Fibroblast of the conjunctiva (primary cell): ENCODE measurements at places on chromosomes 1 and 21.
A peak's percentile ranks its signal among the peaks of the same experiment; 100 is the strongest.

DNA sequence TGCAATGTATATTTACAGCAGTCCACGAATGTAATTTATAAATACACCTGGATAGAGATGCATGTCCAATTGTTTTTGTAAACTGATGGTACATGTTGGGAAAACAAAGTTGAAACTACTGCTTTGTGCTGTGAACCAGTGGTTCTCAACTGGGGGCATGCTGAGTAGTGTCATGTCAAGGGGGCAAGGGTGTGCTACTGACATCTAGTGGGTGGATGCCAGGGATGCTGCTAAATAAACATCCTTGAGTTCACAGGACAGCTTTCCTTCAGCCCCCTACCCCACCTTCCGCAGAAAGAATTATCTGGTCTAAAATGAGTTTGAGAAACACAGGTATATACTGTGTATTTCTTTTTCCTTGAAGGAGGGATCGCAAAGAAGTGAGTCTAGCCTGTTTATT lies 95.9 kb downstream of the RASAL2 start:
- DNase-seq, result no peak

DNA sequence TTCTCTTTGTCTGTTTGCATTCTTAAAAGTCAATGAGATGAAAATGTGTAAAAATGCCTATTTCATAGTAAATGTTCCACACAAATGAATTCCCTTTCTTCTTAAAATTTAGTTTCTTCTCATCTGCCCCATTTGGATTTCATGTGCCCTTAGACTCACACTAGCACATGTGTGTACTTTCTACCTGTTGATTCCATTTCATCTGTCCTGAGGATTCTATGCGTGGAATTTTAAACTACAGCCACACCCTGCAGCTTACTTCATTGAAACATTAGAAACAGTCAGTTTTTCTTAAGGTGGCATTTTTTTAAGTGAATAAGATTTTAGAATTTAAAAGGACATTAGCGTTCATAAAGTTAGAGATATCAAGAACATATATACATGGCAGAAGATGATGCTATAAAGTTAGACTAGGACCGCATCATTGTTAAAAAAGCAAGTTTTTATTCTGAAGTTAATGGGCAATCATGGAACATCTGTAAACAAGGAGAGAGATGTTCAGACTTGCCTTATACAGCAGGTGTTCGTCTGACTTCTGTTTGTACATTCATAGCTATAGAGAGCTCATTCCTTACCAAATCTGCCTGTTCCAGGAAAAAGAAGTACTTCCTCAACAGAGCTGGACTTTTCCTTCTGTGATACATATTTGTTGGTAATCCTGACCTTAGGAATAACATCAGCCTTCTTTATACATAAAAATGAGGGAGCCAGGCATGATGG lies 3.9 kb upstream of the TUT4 start:
- DNase-seq, result no peak

GRCh38 chr1:65264197-65264929 lies 45.0 kb upstream of the DNAJC6 start:
- peak; percentile 17 for DNase-seq

DNA sequence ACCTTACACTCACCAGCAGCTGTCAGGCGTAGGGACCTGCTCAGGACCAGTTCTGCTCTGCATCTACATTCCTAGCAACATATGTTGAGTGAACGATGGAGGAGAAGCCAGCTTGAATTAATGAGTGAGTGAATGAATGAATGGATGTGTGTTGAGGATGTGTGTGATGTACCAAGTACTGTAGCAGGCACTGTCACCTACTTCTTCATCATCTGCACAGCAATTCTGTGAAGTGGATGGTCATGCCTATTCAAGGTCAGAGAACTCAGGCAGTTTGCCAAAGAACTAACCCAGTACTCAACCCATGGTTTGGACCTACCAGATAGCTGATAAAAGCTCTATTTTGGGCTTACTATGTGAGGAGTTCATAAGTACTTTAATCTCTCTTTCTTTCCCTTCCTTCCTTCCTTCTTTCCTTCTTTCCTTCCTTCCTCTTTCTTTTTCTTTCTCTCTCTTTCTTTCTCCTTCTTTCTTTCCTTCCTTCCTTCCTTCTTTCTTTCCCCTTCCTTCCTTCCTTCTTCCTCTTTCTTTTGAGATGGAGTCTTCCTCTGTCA lies 56.9 kb downstream of the ATP1A1 start:
- no peak for DNase-seq

DNA sequence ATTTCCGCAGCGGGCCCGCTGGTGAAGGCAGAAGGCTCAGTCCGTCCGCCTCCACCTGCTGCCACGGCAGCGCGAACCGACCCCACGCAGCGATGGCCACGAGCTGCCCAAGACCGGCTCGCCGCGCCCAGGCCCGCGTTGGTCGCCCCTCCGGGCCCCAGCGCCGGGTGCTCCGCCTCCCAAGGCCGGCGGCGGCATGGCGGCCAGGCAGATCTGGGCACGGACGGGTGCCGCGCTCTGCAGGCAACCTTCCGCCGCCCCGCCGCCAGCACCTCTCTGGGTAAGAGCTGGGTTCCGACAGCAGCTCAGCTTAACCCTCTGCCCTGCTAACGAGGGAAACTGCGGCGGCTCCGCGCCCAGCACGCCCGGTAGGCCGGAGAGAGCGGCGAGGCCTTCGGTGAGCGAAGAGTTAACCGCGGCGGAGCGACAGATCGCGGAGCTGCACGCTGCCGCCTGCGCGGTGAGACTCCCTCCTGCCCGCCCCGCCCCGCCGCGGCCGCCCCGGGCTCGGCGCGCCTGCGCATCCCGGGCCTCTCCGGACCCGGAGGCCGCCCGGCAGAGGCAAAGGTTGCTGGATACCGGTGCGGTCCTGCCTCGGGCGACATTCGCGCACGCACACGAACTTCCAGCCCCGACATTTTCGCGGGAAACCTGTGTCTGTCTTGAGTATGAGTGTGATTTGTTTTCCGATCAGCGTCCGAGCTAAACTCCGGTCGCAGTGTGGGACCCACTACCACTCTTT lies at the start of gene C1orf53:
Gene C1orf53 (plus strand): TSS at position 177 of the 742 bp plus-strand sequence. CDS start 20 bp downstream, at position 197.
- peak; percentile 70 for DNase-seq

DNA sequence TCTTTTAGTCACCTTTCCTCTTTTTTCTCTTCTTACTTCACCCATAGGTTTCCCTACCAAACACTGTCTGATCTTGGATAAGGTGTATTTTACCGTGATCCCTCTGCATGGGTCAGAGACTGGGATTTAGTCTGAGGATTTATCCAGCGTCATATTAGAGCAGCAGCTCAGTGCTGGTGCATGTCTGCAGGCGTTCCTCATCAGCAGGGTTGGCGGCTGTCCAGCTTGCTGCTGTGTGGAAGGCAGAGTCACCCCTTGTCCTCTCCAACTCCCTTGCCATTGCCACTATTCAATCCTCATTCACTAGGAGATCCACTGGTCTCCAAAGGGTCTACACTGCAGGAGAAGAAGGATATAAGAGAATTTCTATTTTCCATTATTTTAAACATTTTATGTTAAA lies 7.3 kb upstream of the FAM78B start:
- no peak for DNase-seq

DNA sequence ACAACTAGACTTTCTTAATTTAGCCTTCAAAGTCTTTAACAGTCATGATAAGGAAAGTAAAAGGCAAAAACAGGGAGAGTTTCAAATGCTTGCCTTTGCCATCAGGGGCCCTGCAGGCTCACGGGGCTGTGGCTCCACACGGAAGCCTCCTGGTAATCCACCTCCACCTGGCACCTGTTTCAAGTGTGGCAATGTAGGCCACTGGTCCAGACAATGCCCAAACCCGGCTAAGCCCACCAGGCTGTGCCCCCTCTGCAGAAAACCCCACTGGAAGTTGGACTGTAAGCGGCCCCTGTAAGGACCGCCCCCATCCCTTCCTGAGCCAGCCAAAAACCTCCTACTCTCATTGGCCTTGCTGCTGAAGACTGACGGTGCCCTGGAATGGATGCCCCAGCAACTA lies 32.5 kb downstream of the VN1R5 start:
- DNase-seq, result no peak

DNA sequence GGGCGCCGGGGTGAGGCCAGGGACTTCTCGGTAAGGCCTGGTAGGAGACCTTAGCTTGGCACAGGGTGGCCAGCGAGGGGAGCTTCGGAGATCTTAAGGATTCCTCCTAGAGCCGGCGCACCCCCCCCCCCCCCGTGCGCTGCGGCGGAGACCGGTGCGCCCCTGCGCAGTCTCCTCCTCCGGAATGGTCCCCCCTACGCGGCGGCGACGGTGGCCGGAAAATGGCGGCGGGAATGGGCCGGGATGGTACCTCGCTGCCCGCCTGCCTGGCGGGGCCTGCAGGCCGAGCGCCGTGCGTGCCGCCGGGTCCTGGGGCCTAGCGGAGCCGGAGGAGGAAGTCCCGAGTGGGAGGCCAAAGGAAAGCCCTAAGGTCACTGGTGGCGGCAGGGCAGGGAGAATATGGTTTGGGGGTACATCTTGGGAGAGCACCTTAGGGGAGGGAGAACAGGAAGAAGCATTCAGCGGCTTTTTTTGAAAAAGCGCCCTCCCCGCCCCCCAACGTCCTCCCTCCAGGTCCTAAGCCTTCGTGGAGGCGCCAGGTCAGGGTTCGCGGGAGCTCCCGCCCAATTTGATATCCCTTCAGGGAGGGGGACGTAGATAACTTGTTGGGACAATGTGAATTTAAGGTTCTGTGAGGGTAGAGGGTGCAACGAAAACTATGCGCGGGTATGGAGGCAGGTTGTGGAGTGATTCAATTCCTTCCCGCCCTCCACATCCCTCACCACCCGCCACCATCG lies 429 bp downstream of the SRRM1 start:
- DNase-seq, result no peak

- DNase-seq, result no peak
Measured at GRCh38 chr1:14954210-14954609, 199.3 kb upstream of the TMEM51 start.

DNA sequence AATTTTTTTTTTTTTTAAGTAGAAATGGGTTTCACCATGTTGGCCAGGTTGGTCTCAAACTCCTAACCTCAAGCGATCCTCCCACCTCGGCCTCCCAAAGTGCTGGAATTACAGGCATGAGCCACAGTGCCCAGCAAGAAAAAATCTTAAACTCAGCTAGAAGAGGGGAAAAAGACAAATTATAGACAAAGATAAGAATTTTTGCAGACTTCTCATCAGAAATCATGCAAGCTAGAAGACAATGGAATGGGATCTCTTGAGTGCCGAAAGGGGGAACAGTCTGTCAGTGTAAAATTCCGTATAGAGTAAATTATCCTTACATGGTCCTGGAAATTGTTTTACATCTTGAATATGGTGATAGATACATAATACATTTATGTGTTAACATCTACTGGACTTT lies 294.4 kb downstream of the CAMTA1 start:
- DNase-seq, result no peak

DNA sequence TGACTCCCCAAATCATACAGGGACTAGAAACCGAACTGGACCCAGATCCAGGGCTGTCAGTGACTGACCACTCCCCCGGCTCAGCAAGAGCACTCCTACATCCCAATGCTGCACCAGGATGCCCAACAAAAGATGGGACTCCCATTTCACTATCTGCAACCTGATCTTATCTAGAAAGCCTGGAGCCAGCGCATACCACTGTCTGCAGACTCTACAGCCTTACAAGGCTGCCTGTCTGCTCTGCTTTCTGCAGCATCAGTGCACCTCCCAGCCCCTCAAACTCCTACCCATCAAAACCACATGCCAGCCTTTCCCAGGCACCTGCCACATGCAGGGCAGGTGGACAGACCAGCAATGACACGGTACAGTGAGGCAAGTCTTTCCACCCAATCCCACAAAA lies 52.2 kb downstream of the SSBP3 start:
- no peak for DNase-seq

- DNase-seq, result no peak
Measured at GRCh38 chr1:76494807-76495206, 372.5 kb upstream of the ST6GALNAC5 start.

- DNase-seq, result no peak
Measured at GRCh38 chr1:103509250-103509649, 16.2 kb upstream of the RNPC3 start.

GRCh38 chr1:192937128-192937527 lies 122.0 kb downstream of the UCHL5 start:
- DNase-seq, result no peak

DNA sequence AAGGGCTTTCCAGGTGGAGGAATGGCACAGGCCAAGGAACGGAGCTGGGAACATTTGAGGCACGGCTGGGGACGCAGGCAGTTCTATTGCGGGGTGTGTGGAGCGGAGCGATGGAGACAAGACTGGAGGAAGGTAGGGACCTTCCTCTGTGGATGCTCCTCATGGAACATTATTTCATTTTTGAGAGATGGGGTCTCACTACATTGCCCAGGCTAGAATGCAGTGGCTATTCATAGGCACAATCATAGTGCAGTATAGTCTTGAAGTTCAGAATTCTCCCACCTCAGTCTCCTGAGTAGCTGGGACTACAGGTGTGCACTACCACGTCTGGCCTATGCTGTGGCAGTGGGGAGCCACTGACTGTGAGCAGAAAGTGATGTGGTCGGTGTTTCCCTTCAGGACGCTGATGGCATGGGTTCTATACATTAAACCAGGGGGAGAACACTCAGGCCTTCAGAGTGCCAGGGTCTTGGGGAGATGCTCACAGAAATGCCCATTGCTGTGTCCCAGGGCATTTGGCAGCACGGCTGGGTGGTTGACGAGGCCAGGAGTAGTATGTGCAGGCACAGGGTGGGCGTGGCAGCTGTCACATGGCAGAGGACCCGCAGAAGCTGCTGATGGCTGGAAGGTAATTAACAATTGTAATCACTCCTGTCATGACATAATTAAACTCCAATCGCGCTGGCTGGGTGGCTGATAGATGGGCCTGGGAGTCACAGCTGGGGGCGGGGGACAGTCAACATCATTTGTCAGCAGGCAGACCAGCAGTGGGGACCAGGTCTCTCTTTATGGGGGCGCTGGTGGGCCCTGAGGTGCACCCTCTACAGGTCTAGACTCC lies 40.8 kb upstream of the ACOT11 start:
- no peak for DNase-seq

GRCh38 chr1:160070243-160071163 lies 543 bp upstream of the KCNJ10 start:
- DNase-seq, result no peak

DNA sequence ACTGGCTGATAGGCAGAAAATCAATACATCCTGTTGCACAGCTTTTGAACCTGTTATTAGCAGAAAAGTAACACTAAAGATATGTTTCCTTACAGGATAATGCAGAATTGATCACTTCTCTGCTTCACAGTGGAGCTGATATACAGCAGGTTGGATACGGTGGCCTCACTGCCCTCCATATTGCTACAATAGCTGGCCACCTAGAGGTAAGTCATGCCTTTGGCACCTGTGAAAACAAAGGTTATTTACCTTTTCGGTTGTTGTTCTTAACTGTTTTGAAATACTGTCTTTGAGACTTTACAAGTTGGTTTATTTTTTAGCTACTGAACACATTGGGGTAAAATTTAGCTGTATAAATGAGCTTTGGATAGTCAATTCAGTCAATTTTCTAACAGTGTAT lies 36.3 kb downstream of the TNNI3K start:
- no peak for DNase-seq

GRCh38 chr1:109188781-109189180 lies 24.9 kb upstream of the SARS1 start:
- no peak for DNase-seq

DNA sequence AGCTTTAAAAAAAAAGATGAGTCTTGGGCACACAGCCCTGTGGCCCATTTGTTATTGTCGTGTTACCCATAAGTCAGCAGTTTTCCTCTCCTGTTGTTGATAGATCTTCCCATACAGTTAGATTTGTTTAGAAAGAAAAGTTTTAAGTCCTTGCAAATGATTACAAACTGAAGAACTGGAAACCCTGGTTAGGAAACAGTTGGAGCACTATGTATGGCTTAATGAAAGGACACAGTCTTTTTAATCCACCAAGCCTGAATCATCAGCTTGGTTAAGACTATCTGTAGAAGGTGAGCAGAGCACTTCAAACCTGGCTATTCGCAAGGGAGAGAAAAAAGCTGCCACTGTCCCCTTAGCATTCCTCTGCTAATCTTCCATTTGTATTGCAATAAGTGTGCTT lies 241.0 kb downstream of the DISC1 start:
- DNase-seq, result no peak

- no peak for DNase-seq
Measured at GRCh38 chr1:72637593-72637992, 355.3 kb upstream of the NEGR1 start.
